ENCODE measurements at places on chromosomes 1 and 21. TPM values are rescaled to one million over a fixed set of nuclear protein-coding genes. Genes with fewer than 3 reads are reported as not detected.

- peak; percentile 1 for DNase-seq
Measured at GRCh38 chr1:221204055-221204833, 325.0 kb downstream of the HLX start.

DNA sequence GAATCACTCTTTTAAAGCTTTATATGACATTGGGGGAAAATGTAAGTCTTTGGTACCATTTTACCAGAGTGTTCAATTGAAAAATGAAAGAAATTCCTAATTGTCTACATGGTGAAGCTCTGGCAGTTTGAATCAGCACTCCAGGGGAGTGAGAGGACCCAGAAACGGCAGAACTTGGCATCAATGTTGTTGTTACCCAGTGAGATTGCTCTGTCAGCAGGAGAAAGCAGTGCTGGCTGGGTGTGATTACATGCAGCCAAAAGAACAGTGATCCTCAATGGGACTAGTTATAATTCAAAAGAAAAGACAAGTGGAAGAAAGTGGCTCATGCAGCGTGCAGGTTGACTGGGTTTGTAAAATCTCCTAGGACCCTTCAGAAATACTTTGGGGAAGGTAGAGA lies 206.4 kb downstream of the PTPRC start:
- peak; percentile 26 for DNase-seq

Gene SPATA45
- total RNA-seq = 1.9 TPM

DNA sequence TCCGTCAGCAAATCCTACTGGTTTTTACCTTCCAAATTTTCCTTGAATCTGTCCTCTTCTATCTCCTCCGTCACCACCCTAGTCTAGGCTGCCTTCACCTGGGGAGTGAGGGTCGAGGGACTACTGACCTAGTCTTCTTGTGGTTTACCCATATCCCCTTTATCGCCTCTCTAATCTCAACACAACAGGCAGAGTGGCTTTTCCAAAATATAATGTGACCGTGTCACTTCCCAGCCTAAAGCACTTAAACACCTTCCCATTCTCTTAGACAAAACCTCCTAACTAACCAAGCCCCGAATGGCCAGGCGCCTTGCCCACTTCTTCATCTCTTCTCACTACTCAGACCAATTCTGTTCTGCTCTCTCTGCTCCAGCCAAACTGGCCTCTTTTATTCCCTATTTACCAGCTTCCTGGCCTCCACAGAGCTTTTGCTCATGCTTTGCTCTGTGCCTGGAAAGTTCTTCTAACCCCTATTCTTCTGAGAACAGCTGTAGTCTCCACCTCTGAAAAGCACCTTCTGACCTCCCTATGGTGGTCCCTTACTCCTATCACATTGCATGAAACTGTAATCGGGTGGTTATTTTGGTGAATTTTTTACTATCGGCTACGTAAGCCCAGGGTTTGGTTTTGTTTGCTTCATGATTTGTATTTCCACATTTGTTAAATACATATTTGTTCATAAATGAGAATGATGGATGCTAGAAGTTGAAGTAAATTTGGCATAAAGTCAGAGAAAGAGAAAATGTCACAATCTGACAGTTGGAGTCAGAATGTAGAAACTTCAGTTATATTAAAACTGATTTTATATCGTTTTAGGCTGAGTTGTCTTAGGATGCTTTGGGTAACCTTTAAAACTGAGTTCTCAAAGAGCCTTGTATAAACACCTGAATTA lies 1.2 kb upstream of the NBPF1 start:
- DNase-seq = no peak

DNA sequence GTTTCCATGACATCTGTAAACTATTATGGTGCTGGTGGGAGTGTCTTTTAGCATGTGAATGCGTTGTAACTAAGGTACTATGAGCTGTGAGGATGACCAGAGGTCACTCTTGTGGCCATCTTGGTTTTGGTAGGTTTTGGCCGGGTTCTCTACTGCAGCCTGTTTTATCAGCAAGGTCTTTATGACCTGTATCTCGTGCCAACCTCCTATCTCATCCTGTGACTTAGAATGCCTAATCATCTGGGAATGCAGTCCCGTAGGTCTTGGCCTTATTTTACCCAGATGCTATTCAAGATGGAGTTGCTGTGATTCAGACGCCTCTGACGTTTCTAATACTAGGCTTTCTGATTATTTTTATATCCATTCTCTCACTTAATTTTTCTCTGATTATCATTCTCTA lies 9.4 kb downstream of the NCAM2 start:
- no peak for DNase-seq

Gene HFM1
- 31.2 TPM for total RNA-seq

- DNase-seq = no peak
Measured at GRCh38 chr1:30596470-30596869, 126.9 kb downstream of the MATN1 start.

Gene FCAMR
- not detected for total RNA-seq

Gene PDE9A
- 23.5 TPM for total RNA-seq

- no peak for DNase-seq
Measured at GRCh38 chr1:20621012-20621411, 12.2 kb upstream of the PINK1 start.

Gene ETV3L
- not detected for total RNA-seq

Gene UBL4B
- not detected for total RNA-seq

Gene KISS1
- total RNA-seq = not detected

- DNase-seq = peak; percentile 7
Measured at GRCh38 chr1:207004931-207005830, 27.4 kb downstream of the C1orf116 start.

DNA sequence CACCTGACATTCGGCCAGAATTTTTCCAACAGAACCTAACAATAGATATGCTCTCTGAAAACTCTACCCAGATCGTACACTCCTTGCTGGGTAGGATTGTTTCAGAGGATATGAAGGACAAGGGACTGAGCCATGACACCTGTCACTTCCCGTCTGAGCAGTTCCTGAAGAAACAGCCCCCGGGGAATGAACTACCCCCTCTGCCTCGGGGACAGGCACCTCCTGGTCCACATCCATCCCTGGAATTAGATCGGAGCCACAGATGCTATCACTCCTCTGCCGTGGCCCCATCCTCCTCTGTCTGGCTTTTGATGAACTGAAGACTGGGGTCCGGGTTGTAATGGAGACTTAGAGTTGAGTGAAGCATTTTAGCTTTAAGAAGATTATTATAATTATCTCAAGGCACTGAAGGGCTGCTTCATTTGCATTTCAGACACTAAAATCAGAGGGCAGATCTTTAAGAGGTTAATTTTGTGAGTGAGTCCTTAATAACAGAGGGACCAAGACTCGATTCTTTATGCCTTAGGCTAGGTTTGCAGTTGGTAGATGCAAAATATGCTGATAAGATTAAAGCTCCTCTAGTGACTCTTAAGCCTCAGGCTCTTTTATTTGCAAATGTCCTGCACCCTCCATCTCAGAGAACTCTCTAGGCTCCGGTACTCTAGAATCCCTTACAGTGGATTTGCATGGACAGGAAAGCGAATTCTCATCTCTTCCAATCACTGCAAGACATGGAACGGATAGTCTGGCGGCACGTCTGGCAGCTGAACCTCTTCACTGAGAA lies 333.8 kb downstream of the KIF26B start:
- no peak for DNase-seq

GRCh38 chr1:7549277-7550161 lies 221.6 kb upstream of the VAMP3 start:
- no peak for DNase-seq

DNA sequence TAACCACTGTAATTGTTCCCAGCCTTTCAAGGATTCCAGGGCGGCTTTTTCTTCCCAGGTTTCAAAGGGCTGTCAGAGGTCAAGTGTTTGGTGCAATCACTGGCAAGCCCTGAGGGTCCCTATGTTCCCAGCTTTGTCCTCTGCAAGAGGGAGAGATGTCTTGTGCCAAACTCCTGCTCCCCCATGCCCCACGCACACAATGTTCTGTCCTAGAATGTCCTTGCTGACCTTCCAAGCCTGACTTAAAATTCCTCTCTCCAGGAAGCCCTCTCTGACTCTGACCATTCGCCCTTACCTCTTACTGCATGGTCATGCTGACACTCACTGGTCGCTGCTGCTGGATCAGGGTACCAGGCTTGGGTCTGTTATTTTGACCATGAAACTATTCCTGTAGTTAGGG lies 152.5 kb upstream of the KCND3 start:
- DNase-seq = no peak

Gene SPRR3
- total RNA-seq = not detected

GRCh38 chr1:165222580-165222979 lies 133.9 kb downstream of the LMX1A start:
- DNase-seq = no peak

GRCh38 chr1:100578201-100578600 lies 40.3 kb downstream of the GPR88 start:
- no peak for DNase-seq

- no peak for DNase-seq
Measured at GRCh38 chr1:83574791-83575190, 424.1 kb downstream of the TTLL7 start.

Gene ATAD3B
- total RNA-seq = 14.1 TPM

DNA sequence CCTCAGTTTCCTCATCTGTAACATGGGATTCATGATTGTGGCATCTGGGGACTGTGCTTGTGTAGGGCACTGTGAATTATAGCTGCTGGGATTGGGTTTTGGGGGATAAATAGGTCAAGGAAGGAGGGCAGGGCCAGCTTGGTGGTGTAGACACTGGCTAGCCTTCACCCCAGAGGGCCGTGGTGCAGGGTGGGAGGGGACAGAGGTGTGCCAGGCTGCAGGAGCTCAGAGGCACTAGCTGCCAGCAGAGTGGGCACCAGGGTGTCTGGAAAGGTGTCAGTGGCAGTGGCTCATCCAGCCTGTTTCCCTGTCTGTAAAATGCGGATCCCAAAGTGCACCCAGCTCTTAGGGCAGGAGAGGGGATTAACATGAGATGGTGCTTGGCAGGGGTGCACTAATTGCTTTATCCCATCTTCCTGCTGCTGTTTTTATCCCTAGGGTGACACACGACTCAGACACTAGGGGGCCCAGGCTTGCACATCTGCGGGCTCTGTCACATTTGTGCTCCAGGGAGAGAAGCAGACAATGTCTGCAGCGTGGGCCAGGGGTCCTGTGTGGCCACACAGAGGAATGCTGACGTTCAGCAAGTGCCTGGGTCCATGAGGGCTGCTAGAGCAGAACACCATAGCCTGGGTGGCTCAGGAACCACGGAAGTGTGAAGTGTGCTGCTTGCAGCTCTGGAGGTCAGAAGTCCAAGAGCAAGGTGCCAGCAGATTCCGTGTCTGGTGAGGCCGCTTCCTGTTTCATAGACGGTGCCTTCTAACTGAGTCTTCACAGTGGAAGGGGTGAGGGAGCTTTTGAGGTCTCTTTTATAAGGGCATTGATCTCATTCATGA lies 19.3 kb downstream of the OBSCN start:
- no peak for DNase-seq

- DNase-seq = no peak
Measured at GRCh38 chr1:20125100-20125499, 5.8 kb upstream of the PLA2G2D start.

DNA sequence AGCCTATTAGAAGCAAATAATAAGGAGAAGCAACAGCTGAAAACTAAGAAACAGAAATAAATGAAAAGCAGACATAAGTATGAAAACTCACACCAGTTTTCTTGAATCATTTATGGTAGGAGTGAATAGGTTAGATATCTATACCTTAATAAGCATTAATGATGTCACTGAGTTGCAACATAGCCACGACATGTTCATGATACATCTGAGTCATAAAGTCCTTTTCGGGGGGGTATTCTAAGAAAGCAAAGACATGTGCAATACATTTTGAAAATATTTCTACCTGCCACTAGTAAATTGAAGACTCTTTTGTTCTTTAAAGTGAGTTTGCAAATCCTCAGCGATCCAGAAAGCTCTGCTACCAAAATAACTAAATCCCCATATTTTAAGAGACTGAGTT lies 7.2 kb downstream of the CD34 start:
- DNase-seq = no peak

Gene LHX8
- 0.64 TPM for total RNA-seq

DNA sequence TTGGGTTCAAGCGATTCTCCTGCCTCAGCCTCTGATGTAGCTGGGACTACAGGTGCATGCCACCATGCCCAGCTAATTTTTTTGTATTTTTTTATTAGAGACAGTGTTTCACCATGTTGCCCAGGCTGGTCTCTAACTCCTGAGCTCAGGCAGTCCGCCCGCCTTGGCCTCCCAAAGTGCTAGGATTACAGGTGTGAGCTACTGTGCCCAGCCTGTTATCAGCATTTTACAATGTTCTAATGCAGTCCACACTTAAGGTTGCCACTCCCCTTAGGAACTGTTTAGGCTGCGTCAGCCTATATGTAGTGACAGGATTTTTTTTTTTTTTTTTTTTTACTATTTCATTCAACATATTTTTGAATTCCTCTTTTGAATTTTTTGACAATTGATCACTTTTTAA lies 30.2 kb downstream of the AGPAT3 start:
- no peak for DNase-seq

Measured in cerebellum (tissue), 4 donors.